ENCODE measurements at places on chromosomes 5 and 9.

DNA sequence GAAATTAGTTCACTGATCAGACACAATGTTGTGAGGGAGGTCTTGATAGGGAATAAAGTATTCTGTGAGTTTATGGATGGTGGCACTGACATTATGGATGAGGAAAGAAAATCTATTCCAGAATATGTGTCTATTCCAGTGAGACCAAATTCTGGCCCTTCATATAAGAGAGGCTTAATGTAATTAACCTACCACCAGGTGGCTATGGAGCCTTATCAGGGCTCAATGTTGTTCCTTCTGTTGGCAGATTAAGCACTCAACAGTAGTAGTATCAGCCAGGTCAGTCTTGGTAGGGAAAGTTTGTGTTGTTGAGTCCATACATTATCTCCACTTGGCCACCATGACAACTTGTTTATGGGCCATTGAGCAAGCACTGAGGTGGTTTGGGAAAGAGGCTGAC, 41.7 kb upstream of the BARX1 start:
- H3K4me3 ChIP-seq, result no peak overlapping the region
- H3K36me3 ChIP-seq, result no peaks in the 10 kb centered on the region
- H3K27ac ChIP-seq, result no peak overlapping the region
- no peak for DNase-seq
- no peaks in the 10 kb centered on the region for H3K27me3 ChIP-seq
- H3K4me1 ChIP-seq, result no peaks in the 10 kb centered on the region

DNA sequence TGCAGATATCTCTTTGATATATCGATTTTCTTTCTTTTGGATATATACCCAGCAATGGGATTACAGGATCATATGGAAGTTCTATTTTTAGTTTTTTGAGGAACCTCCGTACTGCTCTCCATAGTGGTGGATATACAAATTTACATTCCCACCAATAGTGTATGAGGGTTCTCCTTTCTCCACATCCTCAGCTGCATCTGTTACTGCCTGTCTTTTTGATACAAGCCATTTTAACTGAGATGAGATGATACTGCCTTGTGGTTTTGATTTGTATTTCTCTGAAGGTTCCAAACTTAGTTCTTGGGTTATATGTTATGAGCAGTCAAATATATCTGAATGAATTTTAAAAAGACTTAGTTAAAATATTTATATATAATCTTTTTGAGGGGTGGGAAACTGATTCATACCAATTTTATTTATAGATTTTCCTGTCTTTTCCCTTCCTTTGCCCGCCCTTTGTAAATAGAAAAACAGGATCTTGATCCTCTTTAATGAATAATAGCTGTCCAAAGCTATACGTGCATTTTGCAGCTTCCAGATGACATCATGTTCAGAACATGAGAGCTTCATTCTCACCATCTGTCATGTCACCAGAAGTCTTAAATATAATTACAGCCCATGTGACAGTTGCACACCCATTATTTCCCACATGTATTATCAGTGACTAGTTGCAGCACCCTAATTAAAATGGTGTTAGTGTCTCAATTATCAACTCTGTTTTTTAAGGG, 6.2 kb upstream of the ARHGEF28 start:
- H3K4me1 ChIP-seq, result peaks cover 23% of the 10 kb centered on the region
- H3K36me3 ChIP-seq, result no peaks in the 10 kb centered on the region
- peak overlapping the region; percentile 64 for H3K4me3 ChIP-seq
- no peak for DNase-seq
- peak overlapping the region; percentile 52 for H3K27ac ChIP-seq

DNA sequence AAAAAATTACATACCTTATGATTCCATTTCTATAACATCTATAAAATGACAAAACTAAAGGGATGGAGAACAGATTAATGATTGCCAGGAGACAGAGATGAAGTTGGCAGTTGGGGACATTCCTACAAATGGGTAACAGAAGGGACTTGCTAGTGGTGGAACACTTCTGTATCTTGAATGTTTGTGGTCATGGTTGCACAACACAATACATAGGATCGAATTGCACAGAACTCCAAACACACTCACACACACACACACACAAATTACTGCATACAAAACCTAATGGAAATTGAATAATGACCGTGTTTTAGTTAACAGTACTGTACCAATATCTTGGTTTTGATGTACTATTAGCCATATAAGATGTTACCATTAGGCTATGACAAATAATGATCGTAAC, 330.7 kb upstream of the POU5F2 start:
- H3K4me3 ChIP-seq, result no peak overlapping the region
- no peak for DNase-seq
- peaks cover 4% of the 10 kb centered on the region for H3K36me3 ChIP-seq
- no peaks in the 10 kb centered on the region for H3K27me3 ChIP-seq
- H3K4me1 ChIP-seq, result no peaks in the 10 kb centered on the region

- H3K36me3 ChIP-seq, result no peaks in the 10 kb centered on the region
- peaks cover 4% of the 10 kb centered on the region for H3K27me3 ChIP-seq
- no peak overlapping the region for H3K27ac ChIP-seq
- H3K4me1 ChIP-seq, result peaks cover 2% of the 10 kb centered on the region
Observed at GRCh38 chr5:3329427-3329826, 266.2 kb upstream of the IRX1 start.

- H3K36me3 ChIP-seq, result no peaks in the 10 kb centered on the region
- no peak overlapping the region for H3K27ac ChIP-seq
- no peaks in the 10 kb centered on the region for H3K27me3 ChIP-seq
- no peak overlapping the region for H3K4me3 ChIP-seq
Observed at GRCh38 chr9:18825656-18826170, 207.3 kb downstream of the SAXO1 start.

- no peaks in the 10 kb centered on the region for H3K36me3 ChIP-seq
- no peak overlapping the region for H3K4me3 ChIP-seq
- H3K27ac ChIP-seq, result no peak overlapping the region
Observed at GRCh38 chr9:127966416-127967150, 14.2 kb downstream of the EEIG1 start.

DNA sequence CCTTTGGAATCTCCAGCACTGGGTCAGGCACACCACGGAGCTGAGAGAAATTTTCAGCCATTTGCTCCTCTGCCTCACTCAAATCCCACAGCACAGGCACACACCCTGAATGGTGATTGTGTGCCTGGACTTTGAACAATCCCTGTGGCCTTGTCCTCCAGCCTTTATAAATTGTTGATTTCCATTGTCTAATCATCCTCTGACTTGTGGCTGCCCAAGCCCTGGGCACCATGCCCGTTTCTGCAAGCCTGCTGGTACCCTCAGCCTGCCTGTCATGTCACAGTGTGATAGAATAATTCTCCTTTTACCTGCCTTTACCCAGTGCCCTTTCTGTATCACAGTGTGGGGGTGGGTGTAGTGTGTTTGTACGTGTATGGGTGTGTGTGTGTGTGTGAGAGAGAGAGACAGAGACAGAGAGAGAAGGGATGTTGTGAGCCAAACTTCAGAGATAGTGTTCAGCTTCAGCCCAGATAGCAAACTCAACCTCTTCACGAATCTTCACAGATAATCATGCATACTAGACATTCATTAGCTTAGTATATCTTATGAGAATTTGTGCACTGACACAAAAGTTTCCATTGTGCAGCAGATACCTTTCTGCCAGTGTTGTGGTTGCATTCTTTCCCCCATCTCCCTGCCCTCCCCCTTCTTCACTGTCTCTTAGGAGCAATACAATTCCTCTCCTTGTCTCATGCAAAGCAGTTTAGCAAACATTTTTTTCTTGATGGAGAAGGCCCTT, 27.8 kb upstream of the SLC44A1 start:
- no peaks in the 10 kb centered on the region for H3K4me1 ChIP-seq
- no peak overlapping the region for H3K27ac ChIP-seq
- DNase-seq, result no peak
- H3K36me3 ChIP-seq, result peaks cover 6% of the 10 kb centered on the region
- no peak overlapping the region for H3K4me3 ChIP-seq

DNA sequence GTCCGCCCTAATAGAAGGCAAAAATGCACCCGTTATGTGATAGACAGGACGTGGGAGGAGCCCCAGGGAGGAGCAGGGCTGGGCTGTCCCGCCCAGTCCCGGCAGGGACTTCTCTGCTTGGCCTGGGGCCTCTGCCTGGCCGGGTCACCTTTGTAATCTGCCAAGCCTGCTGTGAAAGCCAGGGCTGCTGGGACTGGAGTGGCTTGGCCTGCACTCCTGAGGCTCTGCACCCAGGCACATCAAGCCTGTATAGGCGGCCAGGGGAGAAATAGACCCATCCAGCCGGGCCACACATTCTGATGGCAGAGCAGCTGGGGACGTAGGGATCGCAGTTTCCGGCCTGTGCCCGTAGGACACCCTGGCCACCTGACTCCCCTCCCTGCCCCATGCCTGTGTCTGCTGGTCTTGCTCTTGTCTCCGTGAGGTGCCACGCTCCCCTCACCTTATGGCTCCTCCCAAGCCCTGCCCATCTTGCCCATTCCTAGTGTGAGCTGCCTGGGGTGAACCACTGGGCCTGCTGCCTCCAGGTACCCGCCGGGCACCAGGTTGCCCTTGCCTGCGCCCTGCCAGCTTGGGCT, 28.1 kb downstream of the DYNC2I2 start:
- H3K4me3 ChIP-seq, result no peak overlapping the region
- H3K27ac ChIP-seq, result peak overlapping the region; percentile 34
- H3K36me3 ChIP-seq, result peaks cover 7% of the 10 kb centered on the region
- no peak for DNase-seq
- peaks cover 8% of the 10 kb centered on the region for H3K27me3 ChIP-seq

GRCh38 chr5:169895926-169896325, 84.4 kb downstream of the INSYN2B start:
- peaks cover 4% of the 10 kb centered on the region for H3K27me3 ChIP-seq
- H3K4me3 ChIP-seq, result no peak overlapping the region
- no peak for DNase-seq
- H3K36me3 ChIP-seq, result no peaks in the 10 kb centered on the region

DNA sequence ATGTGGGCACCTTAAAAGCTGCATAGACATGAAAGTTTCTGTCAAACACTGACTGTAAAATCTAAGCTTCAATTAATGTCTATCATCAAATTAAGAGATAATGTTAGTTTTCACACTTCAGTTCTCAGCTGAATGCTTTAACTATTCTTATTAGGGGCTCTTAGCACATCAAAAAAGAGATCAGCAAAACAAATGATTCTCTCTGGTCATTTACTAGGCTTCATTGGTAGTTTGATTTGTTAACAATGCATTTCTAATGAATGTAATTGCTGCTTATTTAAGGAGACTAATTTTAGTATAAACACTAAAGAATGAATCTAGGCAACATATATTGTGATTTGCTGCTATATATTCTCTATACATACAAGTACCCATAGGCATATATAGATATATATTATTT, 1182.0 kb downstream of the MAT2B start:
- H3K27me3 ChIP-seq, result no peaks in the 10 kb centered on the region
- H3K4me3 ChIP-seq, result no peak overlapping the region
- no peak for DNase-seq

DNA sequence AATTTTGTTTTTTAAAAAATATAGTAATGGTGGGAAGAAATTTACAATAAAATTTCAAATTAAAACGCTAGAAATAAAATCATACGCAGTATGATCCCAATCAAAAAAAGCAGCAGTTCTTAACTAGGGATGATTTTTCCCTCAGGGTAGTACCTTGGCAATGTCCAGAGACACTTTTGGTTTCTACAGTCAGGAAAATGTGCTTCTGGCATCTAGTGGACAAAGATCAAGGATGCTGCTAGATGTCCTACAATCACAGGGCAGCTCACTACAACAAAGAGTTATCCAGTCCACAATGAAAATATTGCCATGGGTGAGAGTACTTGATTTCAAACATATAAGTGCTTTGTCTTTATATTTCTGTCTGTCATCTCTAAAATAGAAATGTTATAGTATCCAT, 400.2 kb upstream of the SGCD start:
- H3K27ac ChIP-seq, result no peak overlapping the region
- no peak overlapping the region for H3K4me3 ChIP-seq
- H3K4me1 ChIP-seq, result peaks cover 3% of the 10 kb centered on the region
- DNase-seq, result no peak
- H3K36me3 ChIP-seq, result no peaks in the 10 kb centered on the region
- H3K27me3 ChIP-seq, result no peaks in the 10 kb centered on the region

DNA sequence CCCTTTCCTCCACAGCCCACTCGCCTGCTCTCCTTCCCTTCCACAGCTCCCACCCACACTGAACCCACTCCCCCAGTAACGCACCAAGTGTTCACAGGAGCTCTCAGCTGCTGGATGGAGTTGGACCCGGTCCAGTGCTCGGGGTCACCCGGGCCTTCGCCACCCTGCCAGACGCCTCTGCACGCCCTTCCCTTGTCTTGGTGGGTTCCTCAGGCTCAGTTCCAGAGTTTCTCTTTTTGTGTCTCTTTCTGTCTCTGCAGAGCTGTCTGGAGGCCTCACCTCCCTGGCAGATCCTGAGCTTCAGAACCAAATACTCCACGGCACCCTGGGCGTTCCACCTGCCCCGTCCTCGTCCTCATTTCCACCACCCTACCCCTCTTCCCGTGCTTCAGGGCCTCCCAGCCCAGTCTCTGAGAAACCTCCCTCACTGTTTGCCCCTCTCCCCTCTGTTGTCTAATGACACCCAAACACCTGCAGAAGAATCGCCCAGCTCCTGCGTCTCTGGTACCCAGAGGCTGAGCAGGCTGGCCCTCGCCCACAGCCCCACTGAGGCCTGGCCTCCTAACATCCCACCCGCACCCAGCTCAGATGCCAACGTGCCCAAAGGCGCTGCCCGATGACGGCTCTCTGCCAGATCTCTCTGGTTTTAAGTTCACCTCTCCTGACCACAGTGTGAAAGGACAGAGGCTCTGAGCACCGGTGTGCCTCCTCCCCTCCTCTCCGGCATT, 74.3 kb downstream of the COL23A1 start:
- H3K4me1 ChIP-seq, result no peaks in the 10 kb centered on the region
- DNase-seq, result no peak
- peaks cover 7% of the 10 kb centered on the region for H3K36me3 ChIP-seq
- no peak overlapping the region for H3K4me3 ChIP-seq
- H3K27ac ChIP-seq, result no peak overlapping the region

- H3K27ac ChIP-seq, result no peak overlapping the region
- H3K4me3 ChIP-seq, result no peak overlapping the region
- H3K27me3 ChIP-seq, result peaks cover 2% of the 10 kb centered on the region
- H3K36me3 ChIP-seq, result no peaks in the 10 kb centered on the region
Observed at GRCh38 chr5:178120607-178121357, 7.5 kb downstream of the N4BP3 start.

- no peak overlapping the region for H3K27ac ChIP-seq
- no peak overlapping the region for H3K4me3 ChIP-seq
- DNase-seq, result no peak
- no peaks in the 10 kb centered on the region for H3K27me3 ChIP-seq
Observed at GRCh38 chr9:8613346-8613825, 813.8 kb upstream of the DMAC1 start.

DNA sequence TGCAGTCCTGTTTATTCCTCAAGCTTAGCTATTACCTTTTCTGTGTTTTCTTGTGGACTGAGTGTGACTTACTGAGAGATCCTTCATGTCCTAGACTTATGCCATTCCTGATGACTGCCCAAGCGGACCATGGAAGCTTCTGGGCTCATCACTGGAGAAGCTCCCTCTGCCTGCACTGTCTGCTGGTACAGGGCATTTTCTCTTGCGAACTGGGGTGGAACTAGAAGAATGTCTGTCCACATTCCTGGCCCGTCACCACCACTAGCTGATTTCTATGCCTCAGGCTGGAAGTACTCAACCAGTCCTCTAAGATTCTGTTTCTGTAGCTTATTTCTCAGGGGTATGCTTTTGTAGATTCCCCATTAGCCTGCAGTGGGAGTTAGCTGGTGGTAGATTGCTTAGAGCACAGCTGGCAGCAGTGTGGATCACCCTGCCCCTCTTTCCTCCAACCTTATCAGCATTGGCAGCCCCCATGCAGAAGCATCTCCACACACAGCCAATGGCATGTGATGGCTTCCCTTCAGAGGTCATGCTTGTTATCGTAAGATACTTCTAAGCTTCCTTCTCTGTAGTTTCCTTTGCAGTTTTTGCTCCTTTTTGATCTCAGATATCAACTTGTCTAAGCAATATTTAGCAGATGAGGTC, 12.4 kb downstream of the SLC36A1 start:
- peaks cover 20% of the 10 kb centered on the region for H3K4me1 ChIP-seq
- H3K36me3 ChIP-seq, result peaks cover 12% of the 10 kb centered on the region
- no peak for DNase-seq
- no peaks in the 10 kb centered on the region for H3K27me3 ChIP-seq
- no peak overlapping the region for H3K4me3 ChIP-seq

All from glutamatergic neuron (in vitro differentiated cells).